ENCODE measurements at places on chromosomes 13 and 19. TPM values are rescaled to one million over a fixed set of nuclear protein-coding genes. Genes with fewer than 3 reads are reported as not detected.

- DNase-seq = no peak
These were observed 205.5 kb downstream of the EFNB2 start for GRCh38 chr13:106329941-106330340.

DNA sequence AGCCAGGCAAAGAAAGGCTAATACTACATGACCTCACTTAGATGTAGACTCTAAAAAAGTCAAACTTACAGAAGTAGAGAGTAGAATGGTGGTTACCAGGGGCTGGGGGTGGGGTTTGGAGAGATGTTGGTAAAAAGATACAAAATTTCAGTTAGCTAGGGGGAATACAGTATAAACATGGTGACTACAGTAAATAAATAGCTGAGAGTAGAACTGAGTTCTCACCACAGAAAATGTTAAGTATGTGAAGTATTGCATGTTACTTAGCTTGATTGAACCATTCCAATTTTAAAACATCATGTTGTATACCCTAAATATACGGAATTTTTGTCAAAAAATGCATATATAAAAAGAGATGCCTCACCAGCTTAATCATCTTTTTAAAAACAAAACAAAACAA is 67.5 kb upstream of the DOCK9 start:
- no peak for DNase-seq

GRCh38 chr19:18895038-18895823 is 727 bp downstream of the CERS1 start:
- DNase-seq = peak; percentile 79

- DNase-seq = no peak
These were observed 177.0 kb downstream of the DCLK1 start for GRCh38 chr13:35954207-35954560.

DNA sequence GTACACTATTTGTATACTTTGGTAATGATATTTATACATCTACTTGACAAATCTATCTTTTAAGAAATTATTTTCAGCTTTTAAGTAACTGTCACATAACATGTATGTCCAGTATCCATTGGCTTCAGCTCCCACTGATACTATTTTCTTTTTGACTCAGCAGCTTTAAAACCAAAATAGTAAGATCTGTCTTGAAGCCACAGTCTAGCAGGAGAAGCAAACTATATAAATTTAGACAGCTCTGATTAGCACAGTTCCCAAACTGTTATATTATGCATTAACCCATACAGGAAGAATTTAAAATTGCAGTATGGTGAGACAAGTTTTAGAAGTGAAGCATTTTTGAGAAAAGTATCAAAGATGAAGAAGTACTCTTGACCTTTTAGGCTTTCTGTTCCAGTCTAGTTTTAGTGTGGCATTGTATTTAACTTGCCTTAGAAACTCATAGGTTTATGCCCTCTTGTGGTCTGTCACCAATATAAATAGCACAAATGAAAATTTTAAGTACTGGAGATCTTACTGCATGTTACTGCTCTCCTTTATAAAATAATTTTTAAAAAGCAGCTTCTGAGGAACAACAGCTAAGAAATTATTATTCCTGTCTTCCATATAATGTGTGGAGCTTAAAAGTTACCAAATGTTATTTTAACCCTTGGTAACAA is 24.7 kb downstream of the URI1 start:
- DNase-seq = peak; percentile 10

- no peak for DNase-seq
These were observed 13.6 kb downstream of the PRKCSH start for GRCh38 chr19:11448923-11449554.

GRCh38 chr19:51372649-51373504 is at the start of gene NKG7:
NKG7 (minus strand) TSS chr19:51372654; CDS start chr19:51372535, 119 bp downstream.
- no peak for DNase-seq

DNA sequence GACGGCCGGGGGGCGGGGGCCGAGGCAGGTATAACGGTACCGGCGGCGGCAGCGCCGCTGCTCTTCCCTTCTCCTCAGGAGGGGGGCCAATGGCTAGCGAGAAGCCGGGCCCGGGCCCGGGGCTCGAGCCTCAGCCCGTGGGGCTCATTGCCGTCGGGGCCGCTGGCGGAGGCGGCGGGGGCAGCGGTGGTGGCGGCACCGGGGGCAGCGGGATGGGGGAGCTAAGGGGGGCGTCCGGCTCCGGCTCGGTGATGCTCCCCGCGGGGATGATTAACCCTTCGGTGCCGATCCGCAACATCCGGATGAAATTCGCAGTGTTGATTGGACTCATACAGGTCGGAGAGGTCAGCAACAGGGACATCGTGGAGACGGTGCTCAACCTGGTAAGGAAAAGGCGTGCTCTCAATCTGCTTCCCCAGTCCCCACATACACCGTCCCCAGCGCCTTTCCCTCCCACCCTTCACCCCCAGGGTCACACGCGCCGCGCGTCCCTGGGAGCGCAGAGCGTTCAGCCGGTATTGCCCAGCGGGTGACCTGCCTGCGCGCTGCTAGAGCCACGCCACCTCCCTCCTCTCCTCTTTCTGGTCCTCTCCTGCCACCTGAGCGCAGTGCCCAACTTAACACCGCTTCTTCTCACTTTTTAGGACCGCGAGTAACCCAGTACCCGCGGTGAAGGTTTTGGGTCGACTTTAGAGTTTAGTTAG is 814 bp downstream of the NBEA start:
- DNase-seq = no peak

GRCh38 chr19:12581100-12581499 is 29.5 kb downstream of the ZNF490 start:
- DNase-seq = no peak

- DNase-seq = peak; percentile 32
These were observed 38.3 kb downstream of the PEX11G start for GRCh38 chr19:7450243-7451223.

DNA sequence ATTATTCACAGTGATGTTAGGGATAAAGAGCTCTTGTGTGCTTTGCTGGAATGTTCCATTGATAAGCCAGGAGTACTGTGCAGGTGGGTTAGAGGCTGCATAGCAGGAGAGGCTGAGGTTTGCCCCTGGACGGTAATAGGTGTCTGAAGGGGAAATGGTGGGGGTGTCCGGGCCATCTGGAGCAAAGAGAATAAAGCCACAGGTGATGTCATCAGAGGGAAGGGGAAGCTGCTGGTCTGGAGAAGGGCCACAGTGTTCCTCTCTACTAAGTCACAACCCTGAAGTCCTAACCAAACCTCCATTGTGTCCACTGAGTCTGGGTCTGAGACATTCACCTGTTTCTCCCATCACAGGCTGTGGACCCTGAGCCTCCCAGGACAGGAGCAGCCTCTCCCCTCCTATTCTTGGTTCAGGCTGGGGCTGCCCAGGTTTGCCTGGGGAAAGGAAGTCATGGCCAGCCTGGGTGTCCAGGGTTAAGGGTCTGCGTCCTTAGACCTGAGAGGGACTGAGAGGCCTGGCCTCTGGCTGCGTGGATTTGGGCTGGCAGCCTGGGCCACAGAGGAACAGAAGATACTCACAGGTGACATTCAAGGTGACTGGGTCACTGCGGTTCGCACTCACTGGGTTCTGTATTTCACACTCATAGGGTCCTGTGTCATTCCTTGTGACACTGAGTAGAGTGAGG is 6.8 kb downstream of the CEACAM1 start:
- no peak for DNase-seq

DNA sequence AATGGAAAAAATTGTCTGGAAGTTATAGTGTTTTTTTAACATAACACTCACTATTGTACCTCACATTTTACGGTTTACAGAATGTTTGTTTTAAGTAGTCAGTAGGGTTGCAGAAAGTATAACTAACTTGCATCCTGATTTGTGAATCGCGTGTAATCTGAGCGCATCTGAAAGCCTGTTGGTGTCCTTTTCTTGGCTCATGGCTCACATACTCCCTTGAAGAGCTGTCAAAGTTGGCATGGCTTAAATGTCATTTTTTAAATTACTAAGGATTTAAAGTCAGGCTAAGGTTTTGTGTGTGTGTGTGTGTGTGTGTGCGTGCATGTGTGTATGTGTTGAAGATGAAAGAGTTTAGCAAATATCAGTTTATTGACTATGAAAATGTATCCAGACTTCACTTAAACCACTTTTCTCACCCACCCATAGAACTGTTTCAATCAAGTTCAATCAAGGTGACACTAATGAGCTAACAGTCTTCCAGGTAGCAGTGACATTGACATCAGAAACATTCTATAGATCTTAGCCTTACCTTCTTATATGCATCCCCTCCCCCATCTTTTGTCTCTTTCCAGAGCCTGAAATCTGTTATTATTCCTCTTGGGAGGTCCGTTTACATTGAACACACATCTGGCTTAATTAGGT is 480.4 kb upstream of the SGCG start:
- no peak for DNase-seq

DNA sequence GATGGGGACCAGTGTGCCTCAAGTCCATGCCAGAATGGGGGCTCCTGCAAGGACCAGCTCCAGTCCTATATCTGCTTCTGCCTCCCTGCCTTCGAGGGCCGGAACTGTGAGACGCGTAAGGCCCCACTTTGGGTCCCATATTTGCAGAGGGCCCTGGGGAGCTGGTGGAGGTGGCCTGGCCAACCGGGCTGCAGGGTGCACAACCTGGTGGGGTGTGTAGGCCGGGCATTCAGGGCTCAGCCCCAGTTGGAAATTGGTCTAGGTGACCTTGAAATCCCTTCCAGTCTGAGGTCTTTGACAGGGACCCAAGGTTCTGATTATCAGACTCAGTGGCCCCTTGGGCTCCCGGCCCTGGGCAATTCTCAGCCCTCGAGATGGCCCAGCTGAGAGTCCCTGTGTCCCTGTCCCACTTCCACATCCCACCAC is 8.3 kb downstream of the F7 start:
- no peak for DNase-seq

DNA sequence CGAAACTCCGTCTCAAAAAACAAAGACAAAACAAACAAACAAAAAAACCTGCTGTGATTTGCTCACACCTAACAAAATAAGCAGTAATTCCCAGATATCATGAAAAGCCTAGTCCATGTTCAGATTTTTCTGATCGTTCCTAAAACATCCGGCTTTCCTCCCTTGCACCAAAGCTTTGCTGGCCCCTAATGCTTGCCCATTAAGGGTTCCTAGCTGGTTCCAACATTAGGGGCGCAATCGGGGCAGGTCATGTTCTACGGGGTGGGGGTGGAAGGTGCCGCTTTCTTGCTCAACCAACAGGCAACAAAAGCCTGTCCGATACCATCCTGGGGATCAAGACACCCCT is 25.5 kb upstream of the FXYD3 start:
- DNase-seq = no peak

GRCh38 chr19:9586764-9587163 is 2.5 kb upstream of the ZNF121 start:
- DNase-seq = peak; percentile 74

The GGN gene
- not detected for total RNA-seq

The ATP7B gene
- 57.4 TPM for total RNA-seq

The C2CD4C gene
- total RNA-seq = not detected

The TSPAN16 gene
- total RNA-seq = not detected
